Mesangial cell (primary cell): ENCODE measurements at places on chromosomes 7 and 10. TPM values are rescaled to one million over a fixed set of nuclear protein-coding genes. Genes with fewer than 3 reads are reported as not detected.

Gene AQP1
- total RNA-seq, result 0.49 and 10.3 TPM in 2 replicates

Gene PNLIPRP2
- not detected in 2 replicates for total RNA-seq

Gene GPR141
- not detected in 2 replicates for total RNA-seq

Gene MIOS
- 28.3 and 41.2 TPM in 2 replicates for total RNA-seq

Gene TBC1D12
- 3.7 and 8.2 TPM in 2 replicates for total RNA-seq
